ENCODE measurements at places on chromosomes 3 and 15.

DNA sequence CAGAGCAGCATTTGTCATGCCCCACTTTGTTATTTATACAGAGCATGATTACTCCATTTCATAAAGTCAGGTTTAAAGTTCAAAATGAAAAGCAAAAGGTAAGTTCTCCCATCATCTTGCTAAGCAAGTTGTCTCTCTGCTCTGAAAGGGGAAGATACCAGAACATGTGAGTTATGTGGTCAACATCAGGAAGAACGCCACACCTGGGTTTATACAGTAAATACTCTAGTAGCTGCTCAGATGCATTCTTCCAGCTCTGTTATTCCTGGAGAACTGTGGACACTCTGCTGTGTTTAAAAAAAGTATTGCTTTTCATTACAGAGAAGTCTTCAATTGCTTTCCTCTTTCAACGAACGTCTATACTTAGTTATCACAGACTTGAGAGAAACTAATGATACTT is 145.7 kb downstream of the PLCL2 start:
- no peak for DNase-seq

GRCh38 chr15:81265256-81265943 is 58.5 kb downstream of the STARD5 start:
- no peak for DNase-seq

- DNase-seq = no peak
Measured at GRCh38 chr15:67822537-67823313, 2.6 kb upstream of the SKOR1 start.

- no peak for DNase-seq
Measured at GRCh38 chr3:108098003-108098370, 7.2 kb upstream of the CD47 start.

- DNase-seq = no peak
Measured at GRCh38 chr3:14512281-14512941, 27.7 kb downstream of the GRIP2 start.

Measured in activated naive CD4-positive, alpha-beta T cell (primary cell).